ENCODE measurements at places on chromosomes 4 and X. TPM values are rescaled to one million over a fixed set of nuclear protein-coding genes. Genes with fewer than 3 reads are reported as not detected.

The DUSP21 gene
- not detected for total RNA-seq

The PCSK1N gene
- 131 TPM for total RNA-seq

The DNAAF6 gene
- total RNA-seq, result not detected

GRCh38 chr4:1964443-1964842 is 44.3 kb downstream of the NELFA start:
- no peak for DNase-seq

The HELT gene
- not detected for total RNA-seq

GRCh38 chr4:145034727-145035211 is 63.2 kb downstream of the ANAPC10 start:
- DNase-seq, result no peak

DNA sequence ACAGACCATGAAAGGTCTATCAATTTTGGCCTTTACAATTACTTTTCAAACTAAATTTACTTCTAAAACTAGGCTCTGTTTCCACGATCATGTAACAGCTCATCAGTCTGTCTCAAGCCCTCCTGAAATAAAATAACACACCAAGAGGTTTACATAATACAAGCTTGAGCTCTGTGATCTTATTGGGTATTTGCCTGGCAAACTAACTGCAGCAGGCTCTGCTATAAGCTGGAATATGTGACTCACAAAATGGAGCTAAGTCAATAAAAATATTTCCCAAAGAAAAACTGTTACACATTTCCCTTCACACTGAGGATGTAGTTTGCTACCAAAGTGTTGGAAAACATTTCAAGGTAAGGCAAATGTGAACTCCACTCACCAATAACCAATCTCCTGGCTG is 94.7 kb upstream of the GPM6B start:
- DNase-seq, result no peak

- no peak for DNase-seq
These were observed 158.0 kb downstream of the CBLL2 start for GRCh38 chrX:22430701-22431100.

- DNase-seq, result no peak
These were observed 37.1 kb downstream of the TMEM150C start for GRCh38 chr4:82524570-82525152.

DNA sequence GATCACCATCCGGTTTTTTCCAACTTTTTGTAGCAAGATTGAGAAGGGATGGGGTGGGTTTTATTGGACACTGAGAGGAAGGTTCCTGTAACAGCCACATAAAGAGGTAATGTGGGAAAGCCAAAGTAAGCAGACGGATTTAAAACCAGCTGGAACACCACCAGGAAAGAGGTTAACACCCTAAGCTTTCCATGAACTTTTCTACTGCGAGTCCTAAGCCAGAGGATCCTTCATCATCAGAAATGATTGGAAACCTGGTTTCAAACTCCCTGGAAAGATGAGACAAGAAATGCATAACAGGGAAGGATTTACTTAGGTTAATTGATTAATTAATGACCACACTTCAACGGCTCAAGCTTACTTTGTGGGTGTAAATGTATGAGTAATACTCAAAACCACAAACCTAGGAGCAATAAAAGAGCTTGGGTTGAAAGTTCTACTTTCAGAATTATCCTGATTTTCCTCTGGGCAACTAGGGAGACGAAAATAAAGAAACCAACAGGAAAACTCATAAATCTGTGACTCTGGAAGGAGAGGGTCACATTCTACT is 91.5 kb downstream of the COX18 start:
- no peak for DNase-seq

- peak; percentile 22 for DNase-seq
These were observed 126.7 kb downstream of the FRYL start for GRCh38 chr4:48653217-48654014.

The SERTM2 gene
- total RNA-seq, result 0.35 TPM

DNA sequence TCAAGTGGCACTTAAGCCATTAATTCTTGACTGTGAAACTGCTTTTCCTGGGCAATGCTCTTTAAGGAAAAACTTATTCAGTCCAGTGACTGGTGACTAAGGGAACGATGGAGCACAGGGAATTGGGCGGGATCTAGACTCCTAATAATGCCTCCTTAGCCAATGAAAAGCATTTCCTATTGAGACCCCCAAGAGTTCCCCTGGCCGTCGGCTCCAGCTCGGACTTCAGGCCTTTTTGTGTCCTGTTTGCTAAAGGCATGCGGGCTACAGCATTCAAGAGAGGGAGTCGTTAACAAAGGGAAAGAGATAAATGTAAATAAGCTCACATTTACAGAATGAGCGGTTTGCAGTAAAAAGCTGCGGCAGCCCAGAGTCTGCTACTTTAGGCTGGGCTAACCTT is at the start of gene LPAR4:
LPAR4 (plus strand) TSS at position 232 of the 400 bp plus-strand sequence. CDS start 7,150 bp downstream, outside the sequence.
- no peak for DNase-seq

GRCh38 chr4:65071564-65071963 is 598.7 kb downstream of the EPHA5 start:
- DNase-seq, result no peak

GRCh38 chr4:112865443-112865842 is 184.0 kb upstream of the ANK2 start:
- DNase-seq, result no peak

DNA sequence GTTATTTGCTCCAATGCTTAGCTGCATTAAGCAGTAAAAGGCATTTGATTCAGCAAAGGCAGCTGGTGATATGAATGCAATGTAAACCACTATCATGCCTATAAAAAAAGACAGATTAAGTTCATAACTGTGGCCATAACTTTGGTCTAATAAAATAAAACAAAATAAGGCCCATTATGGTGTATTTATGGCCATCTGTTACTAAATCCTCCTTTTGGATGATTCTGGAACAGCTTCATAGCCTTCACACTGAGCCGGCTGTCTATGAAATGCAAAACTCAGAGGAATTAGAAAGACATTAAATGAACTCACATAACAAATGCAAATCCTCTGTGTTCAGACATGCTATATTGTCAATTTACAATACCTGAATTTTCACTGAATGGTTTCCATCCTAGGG is 223.7 kb upstream of the FAT4 start:
- no peak for DNase-seq

The SPANXC gene
- total RNA-seq, result not detected

GRCh38 chrX:2484721-2485648 is 15.8 kb downstream of the DHRSX start:
- DNase-seq, result no peak

The RAB41 gene
- total RNA-seq, result not detected

DNA sequence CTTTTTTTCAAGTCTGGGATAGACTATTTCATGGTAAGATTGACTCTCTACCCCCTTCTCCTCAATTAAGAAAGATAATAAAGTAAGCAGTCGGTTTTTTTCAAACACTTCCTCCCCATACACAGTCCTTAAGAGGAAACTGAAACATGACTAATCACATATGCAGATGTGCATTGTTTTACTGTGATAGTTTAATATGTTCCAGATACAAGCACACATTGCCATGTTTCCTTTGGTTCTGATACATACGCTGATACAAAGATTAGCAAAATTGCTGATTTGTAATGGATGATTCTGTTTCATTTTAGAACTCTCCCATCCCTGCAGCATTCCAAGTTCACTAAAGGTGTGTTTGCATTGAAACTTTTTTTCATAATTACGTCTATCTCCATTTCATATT is 76.1 kb downstream of the FBXO8 start:
- no peak for DNase-seq

Measured in kidney (tissue), 22 donors.